ENCODE measurements at places on chromosomes 1 and 21.
A peak's percentile ranks its signal among the peaks of the same experiment; 100 is the strongest.

GRCh38 chr1:3690282-3691065 lies 38.2 kb downstream of the TP73 start:
- DNase-seq, result no peak
- no peaks in the 10 kb centered on the region for H3K4me1 ChIP-seq
- H3K27ac ChIP-seq, result no peak overlapping the region
- H3K27me3 ChIP-seq, result no peaks in the 10 kb centered on the region

DNA sequence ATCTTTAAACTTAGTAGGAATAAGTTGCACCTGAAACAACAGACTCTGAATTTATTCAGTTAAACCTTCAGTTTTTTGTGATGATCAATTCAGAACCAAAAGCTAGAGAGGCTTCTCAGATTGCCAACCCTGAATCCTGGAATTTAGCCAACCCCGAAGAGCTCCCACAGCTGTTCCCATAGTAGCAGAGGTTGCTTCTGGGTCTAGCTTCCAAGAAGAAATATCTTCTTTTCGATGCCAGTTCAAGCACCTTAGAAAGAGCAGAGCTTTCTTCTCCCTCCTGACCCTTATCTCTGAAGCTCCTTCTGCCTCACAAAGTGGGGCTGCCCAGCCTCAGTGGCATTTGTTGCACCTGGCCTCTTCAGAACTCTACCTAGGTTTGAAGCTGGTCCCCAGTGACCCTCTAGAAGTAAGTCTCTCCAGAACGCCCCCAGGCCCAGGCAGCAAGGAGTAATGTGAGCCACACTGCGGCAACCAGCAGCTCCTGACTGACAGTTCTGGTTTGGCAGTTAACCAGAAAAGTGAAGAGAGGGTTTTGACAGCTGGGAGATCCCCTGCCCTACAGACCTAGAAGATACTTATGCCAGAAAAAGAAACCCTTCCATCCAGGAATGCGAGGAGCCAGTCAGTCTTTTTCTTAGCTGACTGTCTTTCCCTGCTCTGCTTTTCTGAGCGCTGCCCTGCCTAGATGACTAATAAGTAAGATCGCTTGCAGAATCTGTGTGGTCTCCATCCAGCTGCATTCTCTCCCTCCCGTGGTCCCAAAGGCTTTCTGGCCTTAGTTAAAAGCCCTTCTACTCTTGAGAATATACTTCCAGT lies 165.9 kb downstream of the ADGRL4 start:
- no peaks in the 10 kb centered on the region for H3K4me1 ChIP-seq
- H3K27me3 ChIP-seq, result no peaks in the 10 kb centered on the region
- H3K4me3 ChIP-seq, result no peak overlapping the region
- H3K36me3 ChIP-seq, result no peaks in the 10 kb centered on the region
- DNase-seq, result no peak
- H3K27ac ChIP-seq, result no peak overlapping the region

DNA sequence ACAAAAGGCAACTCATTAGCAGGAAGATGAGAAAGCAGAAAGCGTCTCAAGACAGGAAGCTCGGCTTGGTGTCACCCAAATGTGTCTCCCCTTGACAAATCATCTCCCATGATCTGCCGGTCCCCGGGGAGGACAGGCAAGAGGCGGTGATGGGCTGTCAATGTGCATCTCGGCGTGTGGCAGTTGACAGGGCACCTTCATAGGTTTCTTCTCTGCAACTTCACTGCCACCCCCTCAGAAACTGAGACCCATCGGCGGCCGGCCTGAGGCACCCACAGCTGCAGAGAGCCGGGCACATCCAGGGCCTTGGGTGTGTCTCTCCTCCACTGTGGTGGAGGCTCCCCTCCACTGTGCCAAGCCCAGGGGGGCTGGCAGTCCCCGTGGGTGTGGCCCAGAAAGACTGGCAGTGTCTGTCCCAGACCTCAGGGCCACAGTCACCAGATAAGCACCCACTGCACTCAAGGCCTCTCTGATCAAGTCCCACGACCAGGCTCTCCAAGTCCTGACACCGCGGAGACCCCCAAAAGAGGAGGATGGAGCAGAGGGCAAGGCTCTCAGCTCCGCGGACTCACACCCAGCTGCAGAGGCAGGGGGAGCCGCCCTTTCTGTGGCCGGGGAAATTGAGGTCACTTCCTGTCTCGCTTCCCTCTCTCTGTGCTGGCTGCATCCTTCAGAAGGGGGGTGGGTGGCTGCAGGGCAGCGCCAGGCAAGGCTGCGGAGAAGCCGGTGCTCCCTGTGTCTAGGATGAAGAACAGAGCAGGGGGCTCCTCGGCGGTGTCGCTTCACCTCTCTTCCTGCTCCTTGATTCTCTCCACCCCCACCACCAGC lies 39.6 kb upstream of the LBR start:
- peak; percentile 74 for DNase-seq
- peak overlapping the region; percentile 87 for H3K27ac ChIP-seq
- peak overlapping the region; percentile 75 for H3K4me3 ChIP-seq
- H3K27me3 ChIP-seq, result no peaks in the 10 kb centered on the region
- H3K4me1 ChIP-seq, result peaks cover 26% of the 10 kb centered on the region

- no peak overlapping the region for H3K4me3 ChIP-seq
- no peaks in the 10 kb centered on the region for H3K27me3 ChIP-seq
- H3K4me1 ChIP-seq, result peaks cover 6% of the 10 kb centered on the region
- no peak overlapping the region for H3K27ac ChIP-seq
- no peak for DNase-seq
Measured at GRCh38 chr1:221806236-221806635, 64.3 kb upstream of the DUSP10 start.

DNA sequence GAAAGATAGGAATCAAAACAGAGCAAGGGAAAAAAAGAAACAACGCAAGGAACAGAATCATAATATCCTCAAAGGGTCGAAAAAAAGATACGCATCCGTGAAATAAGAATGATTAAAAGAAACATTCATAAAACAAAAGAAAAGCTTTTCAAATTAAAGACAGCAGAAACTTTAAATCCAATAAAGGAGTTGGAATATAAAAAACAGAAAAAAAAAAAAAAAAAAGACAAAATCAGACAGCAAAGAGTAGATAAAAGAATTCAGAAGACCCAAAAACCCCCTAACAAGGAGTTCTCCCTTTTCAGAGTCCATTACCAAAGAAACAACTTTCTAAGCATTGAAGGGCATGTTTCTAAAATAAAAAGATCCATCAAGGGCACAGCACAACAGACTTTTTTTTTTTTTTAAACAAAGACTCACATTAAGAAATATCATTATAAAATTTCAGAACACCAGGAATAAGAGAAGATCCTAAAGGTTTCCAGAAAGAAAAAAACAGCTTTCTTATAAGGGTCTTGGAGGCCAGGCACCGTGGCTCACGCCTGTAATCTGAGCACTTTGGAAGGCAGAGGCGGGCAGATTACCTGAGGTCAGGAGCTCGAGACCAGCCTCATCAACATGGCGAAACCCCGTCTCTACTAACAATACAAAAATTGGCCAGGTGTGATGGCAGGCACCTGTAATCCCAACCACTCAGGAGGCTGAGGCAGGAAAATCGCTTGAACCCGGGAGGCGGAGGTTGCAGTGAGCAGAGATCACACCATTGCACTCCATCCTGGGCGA lies 44.7 kb downstream of the ENAH start:
- DNase-seq, result no peak
- H3K4me1 ChIP-seq, result no peaks in the 10 kb centered on the region
- no peak overlapping the region for H3K4me3 ChIP-seq
- H3K27me3 ChIP-seq, result no peaks in the 10 kb centered on the region

All from effector memory CD4-positive, alpha-beta T cell (primary cell).